Panc1 (cell line): ENCODE measurements at places on chromosomes 3 and 15. TPM values are rescaled to one million over a fixed set of nuclear protein-coding genes. Genes with fewer than 3 reads are reported as not detected.
A peak's percentile ranks its signal among the peaks of the same experiment; 100 is the strongest.

DNA sequence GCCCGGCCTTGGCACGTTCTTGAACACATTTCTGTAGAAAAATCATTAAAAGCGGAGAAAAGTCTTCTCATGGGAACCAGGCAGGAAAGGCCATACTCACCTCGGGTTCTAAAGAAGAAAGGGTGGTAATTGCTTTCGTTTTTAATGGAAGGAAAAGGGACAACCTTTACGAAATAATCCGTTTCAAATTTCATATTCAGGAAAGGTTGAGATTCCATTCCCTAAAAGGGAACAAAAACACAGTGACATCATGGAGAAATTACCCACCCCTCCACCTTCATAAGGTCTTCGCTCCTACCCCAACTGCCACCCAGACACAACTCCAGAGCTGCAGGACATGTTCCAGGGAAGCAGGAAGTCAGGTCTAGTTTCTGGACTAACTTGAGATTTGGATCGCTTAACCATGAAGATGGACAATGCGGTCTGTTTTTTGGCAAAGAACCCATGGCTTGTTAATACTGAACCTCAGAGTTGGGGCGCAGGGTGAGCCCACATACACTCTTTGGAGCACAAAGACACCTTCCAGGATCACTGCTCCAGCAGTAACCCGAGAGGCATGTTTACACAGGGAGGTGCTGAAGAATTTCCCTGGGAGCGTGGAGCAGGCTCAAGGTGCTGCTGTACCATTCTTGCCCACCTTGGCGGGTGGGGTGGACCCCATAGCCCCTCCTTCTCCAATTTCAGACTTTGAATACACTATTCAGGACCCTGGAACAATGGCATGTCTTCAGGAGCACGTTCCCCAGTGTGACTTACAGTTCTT lies 49.2 kb downstream of the SPATA12 start:
- no peaks in the 10 kb centered on the region for H3K27me3 ChIP-seq
- peak overlapping the region; percentile 29; the same call in 1 of the 2 replicates for H3K27ac ChIP-seq
- peaks cover 8% of the 10 kb centered on the region; the same call in 1 of the 2 replicates for H3K4me1 ChIP-seq
- no peak for DNase-seq
- peak overlapping the region; percentile 29 for H3K4me3 ChIP-seq
- H3K36me3 ChIP-seq: no peaks in the 10 kb centered on the region

DNA sequence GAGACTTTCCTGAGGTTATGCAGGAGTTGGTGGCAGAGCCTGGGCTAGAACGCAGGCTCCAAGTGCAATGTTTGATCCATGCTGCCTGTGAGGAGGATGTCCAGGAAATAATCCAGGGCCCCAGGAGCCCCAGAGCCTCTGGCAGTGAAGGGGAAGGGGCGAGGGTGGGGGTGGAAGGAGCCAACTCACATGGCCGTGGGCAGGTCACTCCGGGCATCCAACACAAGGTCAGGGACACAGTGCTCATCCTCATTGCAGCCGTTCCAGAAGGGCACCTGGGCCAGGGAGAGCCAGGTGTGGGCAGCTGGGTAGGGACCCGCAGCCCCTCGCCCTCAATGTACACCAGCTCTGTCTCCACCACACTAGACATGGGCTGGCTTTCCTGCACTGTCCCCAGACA lies 43.7 kb downstream of the FEM1B start:
- DNase-seq: no peak
- H3K4me1 ChIP-seq: no peaks in the 10 kb centered on the region
- no peak overlapping the region for H3K27ac ChIP-seq

GRCh38 chr3:54065140-54065539 lies 57.2 kb upstream of the CACNA2D3 start:
- no peak overlapping the region for H3K27ac ChIP-seq
- no peaks in the 10 kb centered on the region; the same call in 1 of the 2 replicates for H3K27me3 ChIP-seq
- H3K36me3 ChIP-seq: no peaks in the 10 kb centered on the region
- DNase-seq: no peak

DNA sequence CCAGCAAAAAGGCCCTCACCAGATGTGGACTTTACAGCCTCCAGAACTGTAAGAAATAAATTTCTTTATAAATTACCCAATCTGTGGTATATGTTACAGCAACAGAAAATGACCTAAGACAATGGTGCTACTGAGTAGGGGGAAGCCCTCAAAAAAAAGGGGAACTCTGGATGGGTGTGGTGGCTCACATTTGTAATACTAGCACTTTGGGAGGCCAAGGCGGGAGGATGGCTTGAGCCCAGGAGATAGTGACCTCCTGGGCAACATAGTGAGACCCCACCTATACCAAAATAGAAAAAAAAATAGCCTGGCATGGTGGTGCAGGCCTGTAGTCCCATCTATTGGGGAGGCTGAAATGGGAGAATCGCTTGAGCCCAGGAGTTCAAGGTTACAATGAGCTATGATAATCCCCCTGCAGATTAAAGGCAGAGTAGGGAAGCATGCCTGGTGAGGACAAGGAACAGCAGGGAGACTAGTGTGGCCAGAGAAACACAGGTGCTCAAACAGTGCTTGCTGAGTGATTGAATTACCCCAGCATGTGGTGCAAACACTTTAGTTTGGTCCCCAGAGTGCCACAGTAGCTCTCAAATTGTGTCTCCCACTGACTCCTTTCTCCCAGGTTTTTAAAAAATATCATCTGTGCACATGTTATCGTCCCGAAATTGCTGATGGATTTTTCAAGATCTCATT lies 13.9 kb upstream of the USP3 start:
- H3K4me3 ChIP-seq: no peak overlapping the region
- no peaks in the 10 kb centered on the region for H3K27me3 ChIP-seq
- no peak for DNase-seq
- H3K4me1 ChIP-seq: peaks cover 30% of the 10 kb centered on the region
- no peak overlapping the region for H3K27ac ChIP-seq

- no peak for DNase-seq
- H3K4me3 ChIP-seq: no peak overlapping the region
- no peaks in the 10 kb centered on the region for H3K4me1 ChIP-seq
Observed at GRCh38 chr3:101009386-101009785, 16.2 kb upstream of the ABI3BP start.

Gene CHRNB4
- total RNA-seq: not detected
